ENCODE measurements at places on chromosomes 7 and 10.

DNA sequence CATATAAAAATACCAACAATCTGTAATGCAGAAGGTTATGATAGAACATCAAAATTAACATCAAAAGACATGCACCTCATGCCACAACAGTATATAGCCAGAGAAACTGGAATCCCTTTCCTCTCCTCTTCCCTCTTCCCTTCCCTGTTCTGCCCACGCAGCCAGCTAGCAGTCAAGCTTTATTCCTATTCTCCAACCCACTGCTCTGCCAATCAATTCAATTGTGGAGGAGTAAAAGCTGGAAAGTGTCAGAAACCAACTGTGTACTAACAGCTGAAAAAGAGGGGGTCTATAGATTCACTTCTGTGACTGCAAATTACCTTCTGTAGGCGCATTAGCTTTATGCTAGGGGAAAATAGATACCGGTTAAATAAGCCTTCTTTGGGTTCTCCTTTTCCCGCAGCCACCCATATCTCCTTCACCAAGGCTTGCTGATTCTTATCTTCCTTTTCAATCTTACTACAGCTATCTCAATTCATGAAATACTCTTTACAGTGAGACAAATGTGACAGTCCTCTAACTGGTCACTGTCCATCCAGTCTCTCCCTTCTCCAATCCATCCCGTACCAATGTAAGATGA, 16.3 kb downstream of the ABI1 start:
- DNase-seq, result no peak

DNA sequence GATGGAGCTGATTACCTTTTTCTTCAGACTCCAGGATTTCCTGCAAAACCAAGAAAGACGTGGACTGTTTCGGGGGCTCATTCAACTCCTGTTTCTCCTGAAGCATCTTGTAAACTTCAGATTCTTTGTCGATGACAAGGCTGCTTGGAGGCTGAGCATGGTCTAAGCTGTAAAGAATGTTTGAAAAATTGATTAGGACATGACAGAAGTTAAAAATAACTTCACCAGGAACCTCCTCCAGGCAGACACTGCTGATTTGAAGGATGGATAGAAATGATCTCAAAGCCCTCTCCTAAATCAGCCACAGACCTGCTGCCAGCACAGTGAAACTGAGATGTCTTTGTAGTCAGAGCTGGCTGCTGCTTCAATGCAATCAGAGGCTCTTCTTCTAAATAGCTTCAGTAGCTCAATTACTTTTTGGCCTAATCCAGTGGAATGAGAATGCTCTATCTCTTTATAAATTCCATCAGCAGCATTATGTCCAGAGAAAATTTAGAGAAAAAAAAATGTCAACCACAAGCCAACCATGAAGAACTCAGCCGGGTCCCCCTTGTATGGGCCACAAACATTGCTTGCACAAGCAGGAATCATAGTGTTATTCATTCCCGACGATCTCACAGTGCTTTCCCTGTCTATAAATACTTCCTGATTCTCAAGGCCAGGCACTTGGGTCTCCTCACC, 43.5 kb downstream of the PDLIM1 start:
- DNase-seq, result no peak

- DNase-seq, result no peak
These were observed 12.9 kb downstream of the GRM8 start for GRCh38 chr7:127239814-127240213.

DNA sequence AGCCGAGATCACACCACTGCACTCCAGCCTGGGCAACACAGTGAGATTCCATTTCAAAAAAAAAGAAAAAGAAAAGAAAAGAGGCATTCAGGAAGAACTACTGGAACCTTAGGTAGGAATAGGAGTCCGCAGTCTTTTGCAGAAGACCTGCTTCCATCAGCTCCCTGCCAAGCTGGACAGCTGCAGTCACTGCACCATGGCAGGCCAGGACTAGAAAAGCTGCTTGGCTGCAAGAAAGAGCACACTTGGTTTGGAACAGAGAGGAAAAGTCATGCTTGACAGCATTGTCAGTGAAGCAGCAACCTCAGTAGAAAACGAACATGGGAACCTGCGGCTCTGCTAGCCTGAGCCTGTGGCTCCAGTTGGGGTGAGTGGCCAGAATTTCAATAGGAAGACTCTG, 104.3 kb downstream of the MARCHF5 start:
- DNase-seq, result no peak

DNA sequence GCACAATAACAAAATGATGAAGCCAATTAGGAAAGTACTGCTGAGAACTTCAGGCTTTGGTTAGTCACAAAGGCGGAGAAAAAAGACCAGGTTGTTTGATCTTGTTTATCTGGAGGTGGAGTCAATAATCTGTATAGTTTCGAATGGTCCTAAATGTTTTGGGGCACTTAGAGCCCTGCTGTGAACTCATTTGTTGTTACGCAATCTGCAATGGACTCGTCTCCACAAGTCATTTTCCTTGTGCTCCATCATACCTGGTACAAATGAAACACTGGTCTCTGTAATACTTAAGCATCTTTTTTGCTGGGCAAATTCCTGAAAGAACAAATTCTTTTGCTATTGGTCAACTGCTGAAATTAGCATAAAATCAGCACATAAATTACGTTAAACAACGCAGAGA, 430.5 kb downstream of the GATA3 start:
- no peak for DNase-seq

DNA sequence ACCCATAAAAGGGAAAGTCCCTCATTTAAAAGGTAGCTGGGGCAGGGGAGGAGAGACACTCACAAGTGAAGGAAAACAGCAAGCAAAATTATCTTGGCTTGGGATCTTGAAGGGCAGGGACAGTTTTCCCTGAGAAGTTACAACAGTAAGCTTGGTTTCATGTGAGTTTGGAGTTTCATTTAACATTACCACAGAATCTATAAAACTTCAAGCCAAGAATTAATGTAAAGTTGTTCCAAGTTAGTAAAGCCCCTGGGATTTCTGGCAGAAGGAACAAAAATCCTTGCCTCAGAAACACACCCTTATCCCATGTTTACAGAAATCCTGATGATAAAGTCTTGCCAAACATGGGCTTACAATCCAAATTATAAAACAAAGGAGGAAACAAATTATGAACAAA, 19.2 kb downstream of the CRPPA start:
- no peak for DNase-seq

DNA sequence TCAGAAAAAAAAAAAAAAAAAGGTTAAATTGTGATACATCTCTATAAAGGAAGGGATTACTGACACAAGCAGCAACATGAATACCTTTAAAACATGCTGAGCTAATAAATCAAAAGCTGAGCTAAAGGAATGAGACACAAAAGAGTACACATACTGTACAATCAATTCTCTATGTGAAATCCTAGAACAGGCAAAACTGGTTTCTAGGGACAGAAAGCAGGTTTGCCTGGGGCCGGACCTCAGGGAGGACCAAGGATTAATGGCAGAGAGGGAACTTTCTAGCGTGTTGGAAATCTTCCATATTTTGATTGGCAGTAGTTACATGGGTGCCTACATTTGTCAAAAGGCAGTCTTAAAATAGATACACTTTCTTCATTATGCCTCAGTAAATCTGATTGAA, 52.5 kb downstream of the KLRG2 start:
- peak; percentile 80 for DNase-seq

DNA sequence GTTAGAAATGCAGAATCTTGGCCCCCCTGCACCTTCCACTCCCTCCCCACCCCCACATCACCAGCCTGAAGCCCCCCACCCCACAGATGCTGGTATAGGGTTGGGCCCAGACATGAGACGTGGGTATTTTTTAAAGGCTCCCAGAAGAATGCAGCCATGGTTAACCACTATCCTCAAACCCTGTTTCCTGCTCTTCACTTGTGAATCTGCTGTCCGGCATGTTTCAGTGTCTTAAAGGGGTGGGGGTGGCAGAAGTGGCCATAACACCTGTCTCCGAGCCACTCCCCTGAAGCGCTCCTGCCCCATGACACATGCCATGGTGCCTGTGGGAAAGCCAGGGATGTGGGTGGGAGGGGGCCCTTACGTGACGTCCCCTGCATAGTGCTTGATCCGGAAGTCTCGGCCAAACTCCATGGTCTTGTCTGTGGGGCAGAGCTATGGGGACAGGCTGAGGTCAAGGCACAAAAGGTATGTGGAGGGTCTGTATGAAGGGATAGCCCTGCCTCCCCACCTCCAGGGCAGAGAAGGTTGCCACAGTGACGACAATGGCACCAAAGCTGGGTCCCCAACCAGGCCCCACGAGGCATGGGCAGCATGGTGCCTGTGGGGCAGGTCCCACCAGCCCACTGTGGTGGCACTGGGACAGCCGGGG, 9.6 kb downstream of the MYO1G start:
- DNase-seq, result no peak

DNA sequence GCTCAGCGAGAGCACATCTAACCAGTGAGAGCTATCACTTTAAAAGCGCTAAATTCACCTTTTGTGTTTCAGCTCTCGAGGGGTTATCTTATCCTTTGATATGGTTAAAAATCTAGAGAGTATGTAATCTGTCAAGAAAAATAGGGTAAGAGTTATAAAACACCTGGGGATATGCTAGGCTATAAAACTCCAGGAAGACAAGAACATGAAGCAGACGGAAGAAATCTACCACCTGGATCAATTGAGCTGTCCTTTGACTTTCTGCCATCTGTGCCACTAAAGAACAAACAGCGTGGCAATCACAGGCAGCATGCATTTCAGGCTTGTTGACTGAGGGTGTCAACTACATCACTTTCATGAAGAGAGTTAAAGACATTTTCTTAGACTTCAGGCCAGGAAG, 83.1 kb downstream of the ZNF248 start:
- no peak for DNase-seq

DNA sequence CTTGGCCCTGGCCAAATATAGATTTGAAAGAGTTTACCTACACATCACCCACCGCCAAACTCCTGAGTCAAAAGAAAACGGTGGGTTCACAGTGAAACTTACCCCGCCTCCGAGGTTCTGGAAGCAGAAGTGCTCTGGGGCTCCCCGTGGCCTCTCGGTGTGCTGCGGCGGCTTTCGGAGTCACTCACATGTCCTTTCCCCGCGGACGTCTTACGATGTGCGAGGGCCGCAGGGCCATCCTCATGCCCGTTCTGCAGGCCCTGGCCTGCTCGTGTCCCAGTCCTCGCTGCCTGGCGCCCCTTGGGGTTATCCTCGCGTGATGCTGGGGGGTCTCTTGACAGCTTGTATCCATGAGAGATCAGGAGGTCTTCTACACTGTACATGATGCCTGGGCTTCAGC, 12.0 kb downstream of the JCAD start:
- DNase-seq, result no peak

- no peak for DNase-seq
These were observed 41.3 kb downstream of the AMZ1 start for GRCh38 chr7:2729031-2729892.

Measured in prostate gland (tissue), 2 donors.